ENCODE measurements at places on chromosomes 12 and 14.

- DNase-seq = no peak
Observed at GRCh38 chr14:106436310-106436905, 910.0 kb downstream of the TMEM121 start.

GRCh38 chr14:29222671-29223268 is 456.2 kb downstream of the FOXG1 start:
- DNase-seq = no peak

DNA sequence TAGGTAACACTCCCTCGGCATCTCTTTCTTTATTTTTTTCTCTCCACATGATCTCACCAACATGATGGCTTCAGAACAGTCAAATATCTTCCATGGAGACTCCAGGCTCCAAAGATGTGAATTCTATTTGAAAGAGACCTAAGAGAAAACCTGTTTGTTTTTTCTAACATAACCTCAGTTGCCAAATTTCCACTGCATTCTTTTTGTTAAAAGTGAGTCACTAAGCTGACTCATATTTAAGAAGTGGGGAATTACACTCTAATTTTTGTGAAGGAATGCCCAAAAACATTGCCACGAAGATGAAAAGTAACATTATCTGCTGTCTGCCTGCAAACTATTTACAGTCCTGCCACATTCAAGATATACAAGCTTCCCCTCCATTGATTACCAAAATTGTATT is 1337.6 kb downstream of the LRFN5 start:
- DNase-seq = peak; percentile 4

- no peak for DNase-seq
Observed at GRCh38 chr14:92341791-92342190, 18.8 kb downstream of the SLC24A4 start.

GRCh38 chr12:89863493-89863938 is 154.9 kb upstream of the ATP2B1 start:
- DNase-seq = no peak

DNA sequence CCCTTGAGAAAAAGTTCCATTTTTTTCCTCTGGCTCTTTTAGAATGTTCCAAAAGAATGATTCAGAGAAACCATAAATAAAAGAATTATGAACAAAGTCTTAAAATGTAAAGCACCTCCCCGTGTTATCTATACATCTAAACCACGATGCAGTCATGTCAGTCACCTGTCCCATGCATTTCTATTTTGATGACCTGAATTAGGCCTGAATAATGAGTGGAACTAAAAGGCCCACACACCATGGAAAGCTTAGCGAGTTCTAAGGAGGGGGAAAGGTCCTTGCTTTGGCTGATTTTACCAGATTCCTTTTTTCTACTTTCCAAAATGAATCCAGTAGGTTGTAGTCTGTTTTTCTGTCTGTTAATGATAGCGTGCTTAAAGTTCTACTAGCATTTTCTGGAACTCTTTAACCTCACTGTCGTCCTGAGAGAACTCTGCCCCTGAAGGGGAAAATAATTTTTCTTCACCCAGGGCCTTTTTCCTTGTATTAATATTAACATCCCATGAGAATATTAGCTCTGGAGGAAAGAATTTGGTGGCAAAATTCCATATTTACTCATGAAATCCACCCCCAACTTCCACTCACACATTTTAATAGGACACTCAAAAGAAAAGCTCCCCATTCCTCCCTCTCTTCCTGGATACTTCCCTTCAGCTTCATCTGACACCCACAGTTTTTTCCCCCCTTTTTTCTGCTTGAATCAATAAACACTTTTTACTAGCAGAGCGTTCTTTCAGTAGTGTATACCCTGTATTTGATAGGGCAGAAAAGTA is 266.3 kb upstream of the DIO2 start:
- DNase-seq = no peak

DNA sequence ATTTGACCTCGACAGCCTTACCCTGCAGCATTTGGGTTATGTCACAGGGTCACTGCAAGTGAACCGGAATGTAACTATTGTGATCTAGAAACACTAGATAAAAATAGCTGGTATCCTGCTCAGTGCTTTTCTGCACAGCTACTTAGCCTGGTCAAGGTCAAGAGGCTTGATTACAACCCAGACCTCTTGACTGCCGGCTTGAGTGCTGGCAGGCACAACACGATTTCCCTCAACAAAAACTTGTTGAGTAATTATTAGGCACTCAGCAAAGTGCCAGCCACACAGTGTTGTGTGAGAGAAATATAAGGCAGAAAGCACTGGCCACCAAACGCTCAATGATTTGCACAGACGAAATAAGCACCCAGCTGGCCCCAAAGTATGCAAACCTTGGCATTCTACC is 156.7 kb downstream of the NUAK1 start:
- DNase-seq = no peak

- DNase-seq = no peak
Observed at GRCh38 chr14:105484069-105484996, 2.4 kb upstream of the CRIP1 start.

- DNase-seq = no peak
Observed at GRCh38 chr14:105536691-105537579, 10.6 kb downstream of the TMEM121 start.

DNA sequence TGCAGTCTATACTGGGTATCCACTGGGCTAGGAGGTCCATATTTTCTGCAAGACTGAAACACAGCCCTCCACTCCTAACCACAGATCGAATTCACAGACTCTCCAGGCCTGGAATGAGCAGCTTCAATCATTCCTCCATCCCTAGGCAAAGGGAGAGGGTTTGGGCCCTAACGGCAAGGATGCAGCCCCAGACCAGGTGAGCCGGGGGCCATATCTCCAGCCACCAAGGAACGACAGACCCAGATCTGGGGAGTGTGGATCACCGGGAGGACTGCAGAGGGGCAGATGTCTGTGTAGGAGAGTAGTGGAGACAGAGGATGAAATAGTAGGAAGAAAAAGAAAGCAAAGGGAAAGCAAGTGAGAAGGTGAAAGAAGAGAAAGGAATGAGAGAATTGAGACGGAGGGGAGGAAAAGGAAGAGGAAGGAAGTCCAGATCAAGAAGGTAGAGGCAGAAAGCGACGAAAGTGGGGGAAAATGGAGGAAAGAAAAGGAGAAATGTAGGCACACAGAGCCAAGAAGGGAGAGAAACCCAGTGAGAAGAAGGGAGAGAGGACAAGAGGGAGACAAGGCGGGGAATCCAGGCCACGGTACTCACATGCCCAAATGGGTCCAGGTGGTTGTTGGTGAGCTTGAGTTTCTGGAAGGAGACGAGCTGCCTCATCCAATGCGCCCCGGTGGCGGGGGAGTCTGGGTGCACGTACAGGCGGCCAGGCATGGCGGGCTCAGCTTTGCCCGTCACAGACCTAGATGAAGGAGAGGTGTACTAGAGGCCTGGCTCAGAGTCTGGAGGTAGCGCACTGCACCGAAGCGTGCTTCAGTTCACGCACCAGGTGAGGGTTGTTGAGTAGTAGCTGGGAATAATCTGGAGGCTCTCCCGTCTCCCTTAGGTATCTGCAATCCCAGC is 7.7 kb downstream of the TBX5 start:
- DNase-seq = no peak

- no peak for DNase-seq
Observed at GRCh38 chr12:9169979-9170634, 38.1 kb downstream of the PZP start.

GRCh38 chr12:50695961-50696360 is 67.9 kb upstream of the ATF1 start:
- no peak for DNase-seq

DNA sequence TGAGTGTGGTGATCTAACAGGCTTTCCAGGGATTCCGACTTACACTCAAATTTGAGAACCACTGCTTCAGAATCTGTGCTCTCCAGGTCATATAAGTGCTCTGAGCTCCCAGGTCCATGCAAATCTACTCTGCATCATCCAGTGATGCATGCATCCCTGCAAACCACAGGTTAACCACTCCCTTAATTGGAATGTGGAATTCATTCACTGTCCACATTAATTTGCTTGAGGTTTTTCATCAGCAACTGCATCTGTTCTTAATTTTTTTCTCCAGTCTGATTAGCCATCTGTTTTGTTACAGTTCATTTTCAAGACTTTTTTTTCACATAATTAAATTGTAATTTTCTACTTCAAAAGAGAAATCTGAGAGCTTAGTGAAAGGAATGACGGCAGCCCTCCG is 43.4 kb upstream of the RIN3 start:
- peak; percentile 93 for DNase-seq

- DNase-seq = no peak
Observed at GRCh38 chr12:11171969-11172675, 1.1 kb downstream of the SMIM10L1 start.

DNA sequence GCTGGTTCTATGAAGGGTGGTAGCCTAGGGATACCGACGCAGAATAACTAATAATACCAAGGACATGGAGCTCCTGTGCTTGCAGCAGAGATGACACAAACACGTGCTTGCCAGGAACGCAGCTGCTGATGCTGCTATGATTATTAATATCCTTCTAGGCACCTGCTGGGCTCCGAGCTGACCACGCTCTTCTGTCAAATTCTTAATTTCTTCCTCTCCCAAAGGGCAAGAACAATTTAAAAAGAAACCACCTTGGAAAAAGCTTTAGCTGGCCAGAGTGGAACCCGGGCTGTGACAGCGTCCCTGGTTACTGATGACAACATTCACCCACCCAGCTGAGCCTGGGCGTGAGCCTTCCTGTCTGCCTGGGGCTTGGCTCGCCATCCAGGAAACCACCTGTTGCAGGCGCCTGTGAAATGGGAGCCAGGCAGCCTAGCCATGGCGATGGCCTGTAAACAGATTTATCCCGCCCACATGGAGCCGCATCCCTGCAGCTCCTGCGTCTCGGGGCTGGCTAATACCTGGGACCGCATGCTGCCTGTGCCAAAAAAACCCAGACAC is 28.8 kb downstream of the CLMN start:
- no peak for DNase-seq

- peak; percentile 45 for DNase-seq
Observed at GRCh38 chr12:116559162-116559935, at the start of gene MAP1LC3B2. Gene MAP1LC3B2, plus strand, starts transcription at chr12:116559381. Its CDS starts 16,562 bp downstream, at chr12:116575943.

GRCh38 chr12:94705676-94706075 is 55.3 kb upstream of the TMCC3 start:
- DNase-seq = no peak

DNA sequence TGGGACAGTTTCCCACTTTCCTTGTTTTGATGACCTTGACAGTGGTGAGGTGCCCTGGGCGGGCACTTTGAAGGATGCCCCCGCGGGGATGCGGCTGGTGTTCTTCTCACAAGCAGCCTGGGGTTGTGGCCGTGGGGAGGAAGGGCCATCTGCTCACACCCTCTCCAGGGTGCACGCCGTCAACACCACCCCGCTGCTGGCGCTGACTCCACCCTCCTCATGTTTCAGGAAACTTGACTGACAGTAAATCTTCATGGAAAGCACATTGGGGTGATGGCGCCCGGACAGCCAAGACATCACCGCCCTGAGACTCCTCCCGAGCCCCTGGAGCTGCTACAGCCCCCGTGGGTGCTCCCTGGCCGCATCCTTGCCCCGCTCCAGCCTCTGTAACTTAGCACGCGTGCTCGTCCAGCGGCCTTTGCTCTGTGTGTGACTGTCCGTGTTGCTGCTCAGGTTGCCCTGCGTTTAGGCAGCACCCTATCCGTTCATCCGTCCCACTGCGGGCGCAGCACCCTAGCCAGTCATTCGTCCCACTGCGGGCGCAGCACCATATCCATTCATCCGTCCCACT is 150.2 kb upstream of the C14orf180 start:
- DNase-seq = no peak

DNA sequence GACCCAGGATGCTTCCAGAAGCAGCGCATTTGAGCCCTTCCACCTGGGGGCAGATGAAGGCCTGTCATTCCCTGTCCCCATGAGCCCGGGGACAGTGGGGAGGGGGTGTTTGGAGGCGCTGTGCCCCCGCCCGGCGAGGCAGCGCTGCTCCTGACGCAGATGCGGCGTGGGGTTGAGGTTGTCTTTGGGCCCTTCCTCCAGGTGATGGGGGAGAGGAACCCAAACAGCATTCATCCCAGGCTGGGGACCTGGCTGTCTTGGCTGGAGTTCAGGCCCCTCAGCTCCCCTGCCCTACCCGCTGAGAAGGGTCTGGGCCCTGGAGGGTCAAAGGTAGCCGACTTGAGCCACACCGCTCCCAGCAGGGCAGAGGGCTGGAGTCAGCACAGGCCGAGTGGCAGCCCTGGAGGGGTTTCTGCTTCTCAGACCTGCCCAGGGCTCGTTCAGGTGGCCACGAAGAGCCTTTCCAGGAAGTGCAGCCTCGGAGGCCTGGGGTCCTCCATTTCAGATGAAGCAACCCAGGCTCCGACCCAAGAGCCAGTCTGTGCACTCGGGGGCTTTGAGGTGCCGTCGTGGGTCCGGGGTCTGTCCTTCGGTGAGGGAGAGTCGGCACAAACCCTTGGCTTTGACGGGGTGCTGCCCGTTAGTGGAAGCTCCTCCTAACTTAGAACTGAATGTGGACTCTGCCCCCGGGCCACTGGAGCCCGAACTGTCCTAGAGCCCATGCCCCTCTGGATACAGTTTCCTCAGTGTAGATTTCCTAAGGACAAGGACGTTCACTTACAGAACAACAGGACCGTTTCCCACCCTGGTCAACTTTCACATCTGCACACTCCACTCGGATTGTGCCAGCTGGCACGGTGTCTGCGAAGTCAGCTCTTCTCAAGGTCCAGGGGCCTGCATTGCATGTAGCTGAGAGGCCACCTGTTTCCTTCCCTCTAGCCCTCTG is 16.1 kb downstream of the ACADS start:
- DNase-seq = no peak

DNA sequence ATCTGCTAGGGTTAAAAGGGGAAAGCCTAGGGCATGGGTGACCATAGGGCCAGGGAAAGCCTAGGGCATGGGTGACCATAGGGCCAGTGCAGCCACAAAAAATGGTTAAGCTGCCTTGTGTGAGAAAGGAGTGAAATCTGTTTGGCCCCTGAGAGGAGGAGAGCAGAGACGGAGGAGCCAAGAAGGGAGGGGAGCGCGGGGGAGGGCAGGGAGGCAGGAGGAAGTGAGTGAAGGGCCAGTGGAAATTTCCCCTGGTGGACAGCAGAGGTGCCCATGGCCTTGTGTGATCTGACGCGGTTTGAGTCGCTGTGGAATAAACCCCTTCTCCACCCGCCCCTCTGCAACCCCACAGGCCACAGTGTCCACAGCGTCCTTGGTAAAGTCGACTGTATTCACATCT is 618 bp upstream of the AQP6 start:
- DNase-seq = no peak

DNA sequence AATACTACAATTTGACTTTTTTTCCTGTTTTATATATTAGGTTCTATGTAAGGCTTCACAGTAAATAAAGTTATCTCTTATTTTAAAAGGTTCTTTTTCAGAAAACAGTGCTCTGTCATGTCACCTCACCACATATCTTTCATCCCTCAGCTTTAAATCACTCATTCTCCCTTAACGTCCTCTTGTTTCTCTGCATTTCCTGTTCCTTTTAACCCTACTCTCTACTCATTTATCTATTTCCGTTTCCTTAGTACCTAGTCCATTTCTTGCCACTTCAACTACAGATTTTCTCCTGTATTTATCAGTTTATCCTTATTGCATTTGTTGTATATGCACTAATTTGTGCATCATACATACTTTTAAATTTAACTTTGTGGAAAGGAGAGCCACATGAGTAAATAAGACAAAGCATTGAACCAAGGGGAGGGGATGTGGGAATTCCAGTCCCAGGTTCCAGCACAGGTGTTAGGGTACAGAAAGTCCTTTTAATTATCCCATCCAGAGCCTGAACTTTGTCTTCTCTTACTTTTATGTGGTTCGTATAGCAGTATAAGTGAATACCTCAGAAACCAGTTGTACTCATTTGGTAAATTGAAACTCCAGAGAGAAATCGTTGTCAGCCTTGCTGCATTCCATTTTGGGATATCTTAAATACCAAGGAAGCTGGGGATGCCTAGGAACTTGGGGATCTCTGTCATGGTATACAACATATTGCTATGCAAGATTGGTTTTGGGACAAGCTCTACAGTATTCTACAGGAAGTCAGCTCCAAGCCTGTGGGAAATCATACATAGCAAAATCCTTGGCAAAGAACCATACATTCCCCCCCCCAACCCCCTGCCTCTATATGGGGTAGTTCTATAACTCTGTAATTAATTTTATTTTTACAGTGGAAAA is 120.5 kb downstream of the DIP2B start:
- DNase-seq = no peak
